ENCODE measurements at places on chromosomes 12 and 14. TPM values are rescaled to one million over a fixed set of nuclear protein-coding genes. Genes with fewer than 3 reads are reported as not detected.

Gene ESPL1
- 0.72 TPM for total RNA-seq

Gene LYZ
- 8.3 TPM for total RNA-seq

Gene CEP128
- total RNA-seq: 7.7 TPM

Gene MYO1H
- not detected for total RNA-seq

Gene RPGRIP1
- under 0.01 TPM for total RNA-seq

Data from osteoblast (primary cell).